COLO829 (cell line): ENCODE measurements at places on chromosomes 4 and X.
A peak's percentile ranks its signal among the peaks of the same experiment; 100 is the strongest.

GRCh38 chr4:52106191-52106590, 55.1 kb downstream of the SPATA18 start:
- DNase-seq, result no peak

- DNase-seq, result no peak
These were observed 142.9 kb downstream of the PCDH7 start for GRCh38 chr4:30863021-30863420.

GRCh38 chr4:138772366-138772765, 243.2 kb upstream of the NOCT start:
- DNase-seq, result no peak

DNA sequence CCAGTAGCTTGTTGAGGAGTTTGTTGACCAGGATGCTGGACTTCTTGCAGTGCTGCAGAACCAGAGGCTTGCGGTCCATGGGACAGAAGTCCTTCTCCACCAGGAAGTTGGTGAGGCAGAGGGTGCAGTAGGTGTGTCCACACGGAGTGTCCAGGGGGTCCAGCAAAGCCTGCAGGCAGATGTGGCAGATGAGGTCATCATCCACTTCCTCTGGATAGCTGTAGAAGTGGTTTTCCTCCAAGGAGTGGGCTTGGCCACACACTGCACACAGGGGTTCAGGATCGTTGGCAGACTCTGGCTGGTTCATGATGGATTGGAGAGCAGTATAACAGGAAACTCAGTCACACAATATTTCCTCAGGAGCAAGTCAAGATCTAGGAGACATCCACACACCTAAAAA, 17.6 kb downstream of the LNX1 start:
- no peak for DNase-seq

DNA sequence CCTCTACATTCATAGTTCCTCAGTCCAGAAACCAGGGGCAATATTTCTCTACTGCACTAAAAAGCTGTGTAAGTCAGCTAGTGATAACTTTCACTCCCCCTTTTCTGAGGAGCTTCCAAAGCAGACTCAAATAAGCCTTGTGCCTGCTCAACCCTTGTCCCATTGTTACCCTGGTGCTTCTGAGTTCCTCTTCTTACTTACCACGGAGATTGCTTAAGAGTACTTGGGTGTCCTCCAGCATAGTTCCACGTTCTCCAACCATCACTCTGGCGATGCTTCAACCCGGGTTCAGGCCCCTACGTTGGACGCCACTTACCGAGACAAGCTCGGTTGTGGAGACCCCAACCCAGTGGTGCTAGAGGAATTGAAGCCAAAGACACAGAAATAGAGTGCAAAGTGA, 71.6 kb downstream of the ADAM29 start:
- no peak for DNase-seq

- no peak for DNase-seq
These were observed 105.1 kb downstream of the PHF8 start for GRCh38 chrX:53939127-53939526.

GRCh38 chr4:17153572-17153971, 255.1 kb upstream of the LDB2 start:
- DNase-seq, result no peak

GRCh38 chrX:72382202-72382595, 76.5 kb upstream of the CITED1 start:
- no peak for DNase-seq

DNA sequence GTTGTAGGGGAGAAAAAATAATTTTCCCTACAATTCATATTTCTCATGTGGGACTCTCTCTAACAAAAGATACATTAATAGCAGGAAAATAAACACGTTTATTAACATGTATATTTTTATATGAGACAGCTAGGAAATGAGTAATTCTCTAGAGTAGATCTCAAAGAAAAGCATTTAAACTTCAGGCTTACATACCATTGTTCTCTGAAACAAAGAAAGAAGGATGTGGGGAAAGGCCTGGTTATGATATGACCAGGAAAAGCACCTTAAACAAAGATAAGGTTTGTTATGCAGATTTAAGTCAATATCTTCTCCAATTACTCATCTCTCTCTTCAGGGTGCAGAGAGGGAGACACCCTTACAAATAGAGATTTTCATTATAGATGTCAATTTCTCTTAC, 131.3 kb downstream of the SLC7A11 start:
- peak; percentile 29 for DNase-seq

DNA sequence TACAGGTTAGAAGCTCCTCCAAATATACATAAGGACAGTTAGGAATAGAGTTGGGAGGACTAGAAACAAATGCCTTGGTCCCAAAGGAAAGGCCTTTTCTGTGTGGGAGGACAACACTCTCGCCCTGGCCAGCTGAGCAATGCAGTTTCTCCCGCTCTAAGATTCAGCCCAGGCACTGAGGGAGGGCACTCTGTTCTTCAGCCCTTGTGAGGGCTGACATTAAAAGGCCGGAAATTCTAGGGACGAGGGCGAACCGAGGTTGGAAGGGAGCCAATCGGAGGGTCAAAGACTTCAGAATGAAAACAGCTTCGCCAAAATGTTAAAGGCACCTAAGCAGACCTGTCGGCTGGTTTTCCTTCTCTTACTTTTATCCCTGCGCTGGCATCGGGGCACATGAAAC, 2.9 kb upstream of the PTCHD1 start:
- DNase-seq, result no peak

- DNase-seq, result no peak
These were observed 192.2 kb downstream of the COMMD8 start for GRCh38 chr4:47271291-47271690.

DNA sequence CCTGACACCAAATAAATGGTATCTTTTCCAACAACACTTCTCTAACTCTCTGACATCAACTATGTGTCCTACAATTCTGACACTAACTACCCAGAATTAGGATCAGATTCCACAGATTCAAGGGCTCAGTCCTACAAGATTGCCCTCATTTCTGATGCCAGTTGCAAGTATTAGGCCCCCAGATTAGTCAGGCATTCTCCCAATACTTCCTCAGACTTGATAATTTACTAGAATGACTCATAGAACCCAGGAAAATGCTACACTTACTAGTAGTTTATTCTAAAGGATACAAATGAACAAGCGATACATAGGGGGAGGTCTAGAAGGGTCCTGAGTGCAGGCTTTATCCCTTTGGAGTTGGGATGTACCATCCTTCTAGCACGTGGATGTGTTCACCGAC, 8.5 kb downstream of the TIGD2 start:
- DNase-seq, result no peak

DNA sequence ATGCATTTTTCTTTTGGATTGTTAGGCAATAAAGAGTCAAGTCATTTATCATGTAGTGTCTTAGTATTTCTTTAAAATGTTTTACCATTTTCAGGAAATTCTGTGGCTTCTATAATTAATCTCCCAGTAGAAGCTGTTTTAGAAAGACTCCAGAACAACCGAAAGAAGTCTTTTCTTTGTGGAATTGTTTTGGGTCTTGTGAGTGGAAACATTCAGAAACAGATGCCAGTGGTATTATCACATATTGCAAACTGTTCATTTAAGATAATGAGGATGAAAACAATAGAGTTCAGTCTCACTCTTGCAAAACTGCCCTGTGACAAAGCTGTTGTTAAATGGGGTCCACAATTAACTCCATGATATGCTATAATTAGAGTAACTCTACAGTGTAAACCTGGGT, 211.2 kb upstream of the KIT start:
- no peak for DNase-seq

- DNase-seq, result no peak
These were observed 12.8 kb downstream of the HOPX start for GRCh38 chr4:56668267-56668666.

DNA sequence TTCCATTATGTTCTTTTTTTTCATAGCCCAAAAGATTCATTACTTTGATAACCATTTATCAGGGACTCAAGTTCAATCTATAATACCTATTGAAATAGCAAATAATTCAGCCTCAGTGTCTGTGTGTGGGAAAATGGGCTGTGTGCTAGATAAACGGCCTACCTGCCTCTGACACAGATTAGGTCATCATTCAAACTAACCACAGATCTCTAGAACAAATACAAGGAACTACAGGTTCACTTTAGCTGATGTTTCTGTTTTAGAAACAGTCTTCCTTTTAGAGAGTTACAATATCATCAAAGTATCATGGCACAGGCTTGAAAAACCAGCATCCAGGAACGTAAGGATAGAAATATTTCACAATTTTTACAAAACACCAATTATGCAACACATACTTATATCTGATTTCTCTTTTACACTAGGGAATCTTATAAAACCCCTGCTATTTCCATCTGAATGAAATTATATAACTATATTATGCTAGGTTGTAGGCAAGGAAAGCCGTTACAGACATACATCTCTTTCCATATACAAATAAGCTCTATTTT, 56.6 kb upstream of the MAB21L2 start:
- DNase-seq, result no peak

GRCh38 chr4:183760326-183760725, 101.2 kb downstream of the TRAPPC11 start:
- no peak for DNase-seq

GRCh38 chrX:2497961-2498780, 2.6 kb downstream of the DHRSX start:
- DNase-seq, result peak; percentile 22

GRCh38 chr4:8033829-8034528, 94.3 kb upstream of the AFAP1 start:
- no peak for DNase-seq

DNA sequence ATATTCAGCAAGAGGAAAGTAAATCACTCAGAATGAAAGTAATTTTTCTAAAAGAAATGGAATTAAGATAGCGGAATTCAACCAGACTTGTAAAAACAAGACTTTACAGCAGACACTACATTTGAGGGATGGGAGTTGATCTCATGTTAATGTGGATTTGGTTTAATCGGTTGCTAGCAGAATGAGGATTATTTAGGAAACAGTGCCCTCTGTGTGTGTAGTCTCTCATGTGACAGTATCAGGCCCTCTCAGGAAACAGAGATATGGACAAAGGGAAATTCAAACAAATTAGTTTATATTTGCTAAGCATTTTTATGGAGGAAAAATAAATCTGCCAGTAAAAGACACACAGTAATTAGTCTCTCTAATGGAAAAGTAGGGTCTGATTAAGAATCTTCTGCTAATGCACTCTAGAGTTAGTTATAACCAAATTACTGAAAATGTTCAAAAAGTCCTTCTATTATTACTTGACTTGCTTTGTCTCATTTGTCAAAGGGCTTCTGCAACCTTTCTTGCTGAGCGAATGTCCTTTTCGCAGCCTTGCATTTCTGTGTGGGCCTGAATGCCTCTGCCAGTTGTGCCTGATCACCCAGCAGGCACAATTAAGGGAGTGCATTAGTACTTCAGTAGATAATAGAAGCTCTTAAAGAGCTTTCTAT, 1282.3 kb upstream of the TENM3 start:
- DNase-seq, result peak; percentile 13

DNA sequence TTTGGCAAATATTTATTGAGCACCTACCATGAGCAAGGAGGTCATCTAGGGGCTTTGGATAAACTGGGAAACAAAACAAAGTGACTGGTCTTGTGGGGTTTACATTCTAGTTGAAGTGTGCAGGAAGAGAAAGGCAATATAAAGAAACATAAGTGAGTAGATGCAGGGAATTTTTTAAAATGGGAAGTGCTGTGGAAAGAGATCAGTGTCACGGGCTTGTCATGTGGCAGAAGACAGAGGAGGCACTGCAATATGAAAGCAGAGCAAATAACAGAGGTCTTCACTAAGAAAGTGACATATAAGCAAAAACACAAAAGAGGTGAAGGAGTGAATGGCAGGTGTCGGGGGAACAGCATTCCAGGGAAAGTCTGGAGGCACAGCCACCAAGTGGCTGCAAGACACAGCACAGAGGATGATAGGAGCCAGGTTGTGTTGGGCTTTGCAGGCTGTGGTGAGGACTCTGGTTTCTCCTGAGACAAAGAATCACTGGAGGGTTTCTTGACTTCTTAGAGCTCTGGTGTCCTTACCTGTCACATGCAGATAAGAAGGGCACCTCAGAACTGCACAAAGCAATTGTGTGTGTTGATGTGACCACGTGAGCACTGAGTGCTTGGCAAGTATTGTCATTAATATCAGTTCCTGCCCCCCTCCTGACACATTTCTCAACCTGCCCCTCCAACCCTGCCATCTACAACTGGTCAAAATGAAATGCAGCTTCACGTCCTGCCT, 143.5 kb downstream of the TSPAN5 start:
- no peak for DNase-seq

DNA sequence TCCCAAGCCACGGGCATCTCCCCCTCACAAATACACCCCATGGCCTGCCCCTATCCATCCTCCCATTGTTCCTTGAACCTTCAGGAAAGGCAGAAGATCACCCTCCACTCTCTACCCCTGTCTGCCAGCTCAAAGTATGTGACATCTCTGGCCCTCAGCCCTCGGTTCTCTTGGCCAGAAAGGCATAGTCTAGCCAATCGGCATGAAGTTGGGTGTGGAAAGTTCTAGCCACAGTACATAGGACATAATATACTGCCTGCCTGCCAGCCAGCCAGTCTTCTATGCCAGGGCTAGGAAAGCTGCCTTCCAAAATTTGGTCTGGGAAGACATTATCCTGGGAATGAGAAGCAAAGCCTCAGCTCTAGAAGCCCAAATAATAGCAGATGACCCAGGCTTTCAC, 3.2 kb upstream of the PLP1 start:
- no peak for DNase-seq

DNA sequence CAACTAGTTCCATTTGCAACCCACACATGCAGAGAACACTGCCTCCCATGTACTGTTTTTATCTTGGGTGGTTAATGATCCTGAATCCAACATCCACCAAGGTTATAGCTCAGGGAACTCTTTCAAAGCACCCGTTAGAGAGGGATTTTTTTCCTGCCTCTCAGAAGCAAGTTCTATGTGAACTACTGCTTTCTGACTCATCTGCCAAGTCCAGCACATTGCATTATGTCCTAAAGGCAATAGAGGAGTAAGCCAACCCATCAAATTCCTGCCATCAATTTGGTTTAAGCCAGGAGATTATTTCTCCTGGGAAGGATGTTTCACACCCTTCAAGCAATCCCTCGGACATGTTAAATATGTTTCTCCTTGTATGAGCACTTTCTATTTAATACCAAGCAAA, 334.5 kb downstream of the GASK1B start:
- no peak for DNase-seq
